ENCODE measurements at places on chromosomes 4 and X.

DNA sequence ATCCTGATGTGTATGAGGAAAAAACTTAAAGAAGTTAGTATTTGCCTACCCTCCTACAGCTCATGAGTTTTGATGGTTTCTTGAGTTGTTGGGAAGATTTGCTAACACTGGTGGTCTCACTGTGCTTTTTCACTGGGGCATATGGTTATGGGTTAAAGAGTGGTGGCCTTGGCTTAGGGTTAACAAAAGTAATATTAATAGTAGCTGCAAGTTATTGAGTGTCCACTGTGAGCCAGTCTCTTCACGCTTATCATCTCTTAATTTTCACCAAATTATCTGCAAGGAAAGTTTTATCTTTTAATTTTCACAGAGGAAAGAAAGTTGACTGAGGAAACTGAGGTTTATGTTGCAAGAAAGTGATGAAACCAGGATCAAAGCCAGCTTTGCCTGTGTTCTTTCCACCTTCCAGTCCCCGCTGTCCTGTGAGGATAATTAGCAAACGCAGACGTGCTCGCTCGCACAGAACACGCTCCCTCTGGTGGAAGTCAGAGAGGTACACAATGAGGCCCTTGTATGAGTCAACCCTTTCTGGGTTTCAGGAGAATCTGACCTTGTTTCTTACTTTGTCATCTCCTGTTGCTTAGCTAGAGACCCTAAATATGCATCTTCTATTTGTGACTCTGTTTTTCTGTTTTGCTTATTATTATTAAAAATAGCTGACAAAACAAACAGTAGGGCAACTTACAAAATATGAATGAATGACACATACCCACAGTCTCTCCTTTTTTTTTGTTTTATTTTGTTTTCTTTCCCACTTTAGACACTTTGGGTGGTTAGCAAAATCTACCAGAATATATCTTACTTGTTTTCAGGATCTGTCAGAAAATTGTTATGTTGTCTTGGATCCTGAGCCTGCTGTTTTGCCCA, 94.3 kb downstream of the DDIT4L start:
- no peak for DNase-seq

- peak; percentile 48 for DNase-seq
Observed at GRCh38 chr4:1347410-1347864, 429 bp downstream of the UVSSA start.

DNA sequence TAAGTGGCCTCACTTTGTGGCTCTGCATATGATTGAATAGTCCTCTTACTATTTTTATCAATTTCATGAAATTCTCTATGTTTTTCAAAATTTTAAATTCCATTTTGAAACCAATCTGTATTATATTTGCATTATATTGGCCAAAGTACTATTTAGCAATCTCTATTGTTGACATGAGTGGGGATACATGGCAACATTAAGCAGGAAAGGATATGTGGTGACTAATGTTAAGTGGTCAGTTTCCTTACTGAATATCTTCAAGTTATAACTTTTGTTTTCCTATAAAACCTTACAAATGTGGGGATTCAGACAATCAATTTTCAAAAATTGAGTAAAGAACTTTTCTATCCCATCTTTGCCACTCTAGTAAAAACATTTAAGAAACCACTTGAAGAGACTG, 10.2 kb downstream of the BBS7 start:
- no peak for DNase-seq

DNA sequence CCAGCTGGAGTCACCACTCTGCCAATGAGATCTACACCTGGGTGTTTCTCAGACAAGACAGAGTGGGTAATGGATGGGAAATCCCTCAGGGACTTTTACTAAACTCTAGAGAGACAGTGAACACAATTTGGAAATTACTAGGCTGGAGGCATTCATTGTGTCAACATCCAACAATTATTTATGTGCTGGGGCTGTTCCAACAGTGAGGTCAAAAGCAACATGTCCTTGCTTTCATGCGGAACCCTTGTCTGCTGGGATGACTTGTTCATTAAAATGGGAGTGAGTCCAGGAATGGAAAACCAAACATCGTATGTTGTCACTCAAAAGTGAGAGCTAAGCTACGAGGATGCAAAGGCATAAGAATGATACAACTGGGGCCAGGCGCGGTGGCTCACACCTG, 54.0 kb downstream of the DRD5 start:
- no peak for DNase-seq

DNA sequence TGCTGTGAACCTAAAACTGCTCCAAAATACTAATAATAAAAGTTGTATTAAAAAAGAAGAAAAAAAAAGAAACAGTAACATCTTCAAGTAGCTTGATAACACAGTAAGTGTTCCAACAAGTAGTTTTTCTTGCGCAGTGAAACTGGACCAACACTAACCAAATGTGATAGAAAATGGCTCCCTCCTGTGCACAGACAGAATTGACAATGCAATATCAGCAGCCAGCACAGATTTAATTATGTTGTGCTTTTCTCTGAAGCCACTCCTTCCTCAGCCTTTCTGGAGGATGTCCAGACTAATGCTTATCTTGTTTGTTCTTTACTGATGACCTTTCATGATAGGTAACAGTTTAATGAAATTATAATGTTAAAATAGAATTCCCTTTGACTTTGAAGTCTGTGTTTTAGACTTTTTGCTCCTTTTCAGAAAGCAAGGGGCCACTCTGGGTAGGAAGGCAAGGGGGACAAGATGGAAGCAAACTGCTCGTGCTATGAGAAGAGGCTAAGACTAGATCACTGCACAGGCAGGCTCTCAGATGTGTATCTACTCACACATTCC, 147.1 kb upstream of the RPL34 start:
- DNase-seq = no peak

GRCh38 chr4:133014473-133015135, 134.5 kb upstream of the PCDH10 start:
- no peak for DNase-seq

- no peak for DNase-seq
Observed at GRCh38 chr4:153418558-153418957, 47.6 kb upstream of the TMEM131L start.

GRCh38 chr4:152200511-152201333, 335.2 kb downstream of the FBXW7 start:
- no peak for DNase-seq

- no peak for DNase-seq
Observed at GRCh38 chr4:148780426-148781005, 338.3 kb upstream of the NR3C2 start.

GRCh38 chr4:161829591-161829990, 334.2 kb downstream of the FSTL5 start:
- peak; percentile 6 for DNase-seq

DNA sequence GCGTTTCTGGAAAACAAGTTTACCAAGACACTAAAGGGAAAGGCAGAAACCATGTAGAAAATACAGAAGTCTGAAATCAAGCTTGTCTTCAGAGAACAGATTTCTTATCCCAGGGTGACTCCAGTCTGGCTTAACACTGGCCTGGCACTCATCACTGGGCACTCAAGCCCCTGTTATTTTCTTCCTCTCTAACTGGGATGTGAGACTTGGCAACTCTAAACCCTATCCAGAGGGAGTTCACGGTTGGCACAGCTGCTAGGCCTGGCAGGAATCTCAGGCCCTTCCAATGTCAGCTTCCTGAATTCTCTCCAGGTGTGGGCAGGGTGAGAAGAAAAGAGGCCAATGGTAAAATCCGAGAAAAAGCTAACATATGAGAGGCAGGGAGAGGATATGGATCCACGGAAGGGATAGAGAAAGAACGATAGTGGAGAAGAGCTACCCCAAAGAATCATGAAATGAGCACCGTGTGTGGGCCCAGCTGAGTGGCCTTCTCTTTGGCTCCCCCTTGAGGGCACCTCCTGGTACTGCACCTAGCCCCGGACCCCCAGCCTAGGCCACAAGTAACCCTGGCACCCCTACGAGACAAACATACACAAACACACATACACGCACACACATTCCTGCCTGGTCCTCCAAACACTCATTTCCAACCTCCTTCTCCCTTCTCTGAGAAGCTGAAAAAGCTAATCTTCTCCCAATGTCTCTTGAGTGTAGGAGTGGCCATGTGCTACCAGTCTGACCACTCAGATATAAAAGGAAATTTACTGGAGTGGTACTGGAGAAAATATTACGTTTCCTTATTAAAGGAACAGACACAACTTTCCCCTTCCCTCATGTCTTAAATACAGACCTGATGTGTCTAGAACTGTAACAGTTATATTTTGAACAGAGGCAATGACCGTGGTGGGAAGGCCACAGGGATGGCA, 16.6 kb upstream of the PTCHD1 start:
- DNase-seq = no peak

GRCh38 chr4:80094191-80094590, 21.2 kb upstream of the ANTXR2 start:
- DNase-seq = no peak

- no peak for DNase-seq
Observed at GRCh38 chr4:113452868-113453620, 308.5 kb downstream of the CAMK2D start.

DNA sequence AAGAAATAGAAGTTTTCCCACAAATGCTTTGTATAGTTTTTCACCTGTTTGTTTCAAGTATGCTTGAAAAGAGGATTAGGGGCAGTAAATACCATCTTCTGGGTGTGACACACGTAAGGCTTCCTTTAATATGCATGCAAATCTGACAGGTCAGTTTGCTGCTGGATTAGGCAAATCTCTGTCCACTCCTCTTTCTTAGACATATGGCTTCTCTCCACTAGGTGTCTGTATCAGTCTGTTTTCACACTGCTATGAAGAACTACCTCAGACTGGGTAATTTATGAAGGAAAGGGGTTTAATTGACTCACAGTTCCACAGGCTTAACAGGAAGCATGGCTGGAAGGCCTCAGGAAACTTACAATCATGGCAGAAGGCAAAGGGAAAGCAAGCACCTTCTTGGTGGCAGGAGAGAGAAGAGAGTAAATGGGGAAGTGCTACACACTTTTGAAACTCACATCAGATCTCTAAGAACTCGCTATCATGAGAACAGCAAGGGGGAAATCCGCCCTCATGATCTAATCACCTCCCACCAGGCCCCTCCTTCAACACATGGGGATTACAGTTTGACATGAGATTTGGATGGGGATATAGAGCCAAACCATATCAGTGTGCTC, 66.9 kb downstream of the TAB3 start:
- DNase-seq = no peak

DNA sequence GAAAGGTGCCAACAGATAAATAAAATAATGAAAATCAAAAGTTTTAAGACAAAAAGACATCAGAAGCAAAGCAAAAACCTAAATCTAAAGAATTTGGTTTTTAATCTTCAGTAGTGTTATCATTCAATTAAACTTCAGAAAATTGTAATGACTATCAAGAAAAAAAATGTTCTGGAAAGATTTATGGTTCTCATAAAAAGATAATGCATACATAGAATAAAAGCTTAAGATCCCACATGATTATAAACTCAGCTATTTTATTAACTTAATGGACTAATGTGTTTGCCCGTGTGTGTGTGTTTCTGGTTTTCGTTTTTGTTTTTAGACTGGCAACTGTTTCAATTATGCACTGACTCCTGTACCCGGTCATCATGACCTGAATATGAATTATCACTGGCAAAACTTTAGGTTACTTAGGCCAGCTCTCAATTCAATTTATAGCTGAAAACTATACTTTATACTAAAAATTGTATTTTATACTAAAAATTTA, 217.5 kb upstream of the DKK2 start:
- no peak for DNase-seq

- DNase-seq = no peak
Observed at GRCh38 chr4:153620352-153620751, 63.7 kb upstream of the TLR2 start.

GRCh38 chr4:150495550-150495949, 86.4 kb upstream of the MAB21L2 start:
- DNase-seq = no peak

- peak; percentile 19 for DNase-seq
Observed at GRCh38 chr4:71009890-71010588, 16.6 kb downstream of the DCK start.

DNA sequence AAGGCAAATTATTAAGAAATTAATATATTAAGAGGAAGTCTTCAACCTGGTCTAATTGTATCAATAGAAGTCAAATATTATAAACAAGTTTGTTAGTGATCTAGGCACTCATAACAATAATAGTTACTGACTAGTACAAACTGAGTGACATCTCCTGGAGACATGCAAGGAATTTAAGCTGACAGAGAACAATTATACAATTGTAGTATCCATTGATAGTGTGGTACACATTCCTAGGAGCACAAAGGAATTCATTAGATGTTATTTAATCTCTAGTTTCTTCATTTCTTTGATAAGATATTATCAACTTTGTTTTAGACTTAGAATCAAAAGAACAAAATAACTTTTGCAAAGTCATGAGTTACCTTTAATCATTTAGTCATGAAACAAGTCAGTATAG, 1048.6 kb downstream of the PCDH7 start:
- DNase-seq = no peak

DNA sequence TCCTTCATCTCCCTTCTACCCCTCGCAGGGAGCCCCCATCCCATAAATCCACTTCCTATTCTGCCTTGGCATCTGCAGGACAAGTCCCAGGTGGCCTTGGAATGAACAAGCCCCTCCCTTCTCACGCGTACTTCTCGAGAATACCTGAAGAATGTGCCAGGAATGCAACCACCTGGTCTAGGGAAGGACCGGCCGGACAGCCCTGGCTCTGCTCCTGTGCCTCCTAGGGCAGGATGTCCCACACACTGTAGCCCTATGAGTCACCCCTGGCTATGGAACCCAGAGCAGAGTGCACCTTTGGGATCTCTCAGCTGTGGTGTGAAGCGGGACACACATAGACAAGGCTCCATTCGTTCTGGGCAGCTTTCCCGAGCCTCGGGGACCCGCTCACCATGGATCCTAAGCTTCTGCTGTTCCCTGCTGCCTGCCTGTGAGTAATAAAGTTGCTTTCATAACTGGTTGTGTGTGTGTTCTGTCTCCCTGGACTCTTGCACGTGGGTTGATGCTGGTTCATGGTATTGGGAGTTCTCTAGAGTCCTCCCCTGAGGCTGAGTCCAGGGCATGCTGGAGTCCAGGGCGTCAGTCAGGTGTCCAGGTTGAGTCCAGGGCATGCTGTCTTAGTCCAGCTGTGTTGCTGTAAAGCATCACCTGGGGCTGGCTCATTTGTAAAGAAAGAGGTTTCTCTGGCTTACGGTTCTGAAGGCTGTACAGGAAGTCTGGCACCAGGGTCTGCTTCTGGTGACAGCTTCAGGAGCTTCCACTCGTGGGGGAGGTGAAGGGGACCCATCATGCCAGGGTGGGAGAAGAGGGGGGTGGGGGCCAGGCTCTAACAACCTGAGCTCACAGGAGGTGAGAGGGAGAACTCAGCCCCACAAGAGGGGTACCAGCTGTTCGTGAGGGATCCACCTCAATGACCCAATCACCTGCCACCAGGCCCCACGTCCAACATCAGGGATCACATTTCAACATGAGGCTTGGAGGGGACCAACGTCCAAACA, 7.4 kb upstream of the PDE6B start:
- no peak for DNase-seq

- peak; percentile 74 for DNase-seq
Observed at GRCh38 chr4:40719008-40719623, 30.6 kb upstream of the NSUN7 start.

DNA sequence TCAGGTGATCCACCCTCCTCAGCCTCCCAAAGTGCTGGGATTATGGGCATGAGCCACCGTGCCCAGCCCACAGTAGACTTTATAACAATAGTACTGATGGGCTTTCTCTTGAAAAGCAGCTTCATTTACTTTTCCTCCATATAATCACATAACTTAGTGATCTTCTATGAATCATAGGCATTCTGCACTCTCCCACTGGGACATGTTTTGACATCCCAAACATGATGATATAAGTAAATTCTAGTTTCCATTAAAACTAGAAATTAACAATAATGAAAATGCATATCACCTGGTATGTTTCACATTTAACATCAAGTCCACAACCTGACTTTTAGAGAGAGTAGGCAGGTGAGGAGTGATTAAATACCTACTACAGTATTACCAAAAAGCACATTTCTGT, 96.5 kb downstream of the CAMK2D start:
- no peak for DNase-seq

- DNase-seq = no peak
Observed at GRCh38 chrX:70025464-70025863, 24.3 kb downstream of the AWAT2 start.

Measured in NCI-H774 (cell line).